NCI-H69 (cell line): ENCODE measurements at places on chromosomes 11 and 22.
A peak's percentile ranks its signal among the peaks of the same experiment; 100 is the strongest.

DNA sequence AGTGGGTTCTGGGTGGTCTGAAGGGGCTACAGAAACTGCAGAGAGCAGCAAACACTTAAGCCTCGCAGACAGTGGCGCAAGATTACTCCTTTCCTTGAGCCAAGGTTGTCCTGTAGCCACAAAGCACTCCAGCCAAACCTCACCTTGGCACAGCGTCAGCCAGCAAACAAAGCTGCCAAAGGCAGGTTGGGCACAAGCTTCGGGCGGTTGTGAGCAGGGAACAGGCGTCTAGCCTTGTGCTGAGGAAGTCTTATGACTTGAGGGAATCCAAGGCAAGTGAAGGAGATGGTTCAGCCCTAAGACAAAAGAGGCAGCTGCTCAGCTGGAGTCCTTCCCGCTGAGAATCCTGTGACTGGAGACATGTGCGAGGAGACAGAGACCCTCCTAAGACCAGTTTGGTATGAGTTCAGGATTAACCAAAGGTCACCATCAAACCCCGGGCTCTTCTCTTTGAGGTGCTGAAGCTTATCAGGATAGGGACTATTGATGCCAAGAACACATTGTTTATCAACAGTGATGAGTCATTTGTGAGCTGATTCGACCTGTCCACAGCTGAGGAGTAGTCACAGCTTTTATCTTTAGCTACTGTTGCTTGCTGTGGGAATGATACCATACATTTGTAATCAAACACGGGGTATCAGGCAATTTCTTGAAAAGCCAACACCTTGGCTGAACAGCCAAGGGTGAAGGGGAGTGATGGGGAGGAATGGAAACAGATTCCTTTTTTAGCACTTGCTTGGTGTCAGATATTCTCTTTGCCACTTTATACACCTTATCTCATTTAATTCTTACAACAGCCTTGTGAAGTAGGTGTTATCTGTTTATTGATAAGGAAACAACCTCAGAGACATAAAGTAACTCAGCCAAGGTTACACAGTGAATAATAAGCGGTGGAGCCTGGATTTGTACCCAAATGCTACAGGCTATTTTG lies 4.6 kb downstream of the ADM start:
- DNase-seq: peak; percentile 56

GRCh38 chr11:78147807-78148206 lies 8.4 kb upstream of the ALG8 start:
- DNase-seq: peak; percentile 89

GRCh38 chr11:43866520-43866919 lies 14.1 kb upstream of the ALKBH3 start:
- no peak for DNase-seq

DNA sequence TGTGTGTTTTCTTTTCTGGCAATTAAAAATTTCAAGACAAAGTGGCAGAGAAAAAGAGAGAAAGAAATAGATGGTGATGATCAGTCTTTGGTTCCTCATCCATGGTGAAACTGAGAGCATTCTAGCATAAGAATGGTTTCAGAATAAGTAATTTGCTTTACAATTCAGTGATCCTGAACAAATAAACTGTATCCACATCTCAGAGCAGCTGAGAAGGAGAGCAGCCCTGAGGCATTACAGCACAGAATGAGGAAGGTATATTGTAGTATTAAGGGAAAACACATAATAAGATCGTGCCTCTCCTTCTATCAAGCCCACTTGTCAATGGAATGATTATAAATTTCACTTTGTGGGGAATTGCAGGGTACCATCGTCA lies 17.4 kb downstream of the LUZP2 start:
- DNase-seq: peak; percentile 55

DNA sequence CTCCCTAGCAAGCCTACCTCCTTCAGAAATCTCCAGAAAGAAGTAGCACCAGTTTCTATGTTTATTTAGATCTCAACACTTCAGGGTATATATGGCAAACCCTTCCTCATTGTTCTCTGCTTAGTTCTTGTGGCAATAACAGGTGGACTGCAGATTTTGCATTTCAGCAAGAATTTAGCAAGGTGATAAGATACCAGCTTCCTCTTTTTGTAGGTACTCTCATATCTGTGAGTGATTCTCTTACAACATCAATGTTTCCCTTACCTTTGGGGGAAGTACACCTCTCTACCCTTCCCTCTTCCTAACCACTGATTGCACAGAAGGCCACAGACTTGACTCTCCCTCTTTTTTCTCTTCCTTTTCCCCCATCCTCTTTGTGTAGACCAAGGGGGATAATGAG lies 230.9 kb upstream of the SESN3 start:
- no peak for DNase-seq

DNA sequence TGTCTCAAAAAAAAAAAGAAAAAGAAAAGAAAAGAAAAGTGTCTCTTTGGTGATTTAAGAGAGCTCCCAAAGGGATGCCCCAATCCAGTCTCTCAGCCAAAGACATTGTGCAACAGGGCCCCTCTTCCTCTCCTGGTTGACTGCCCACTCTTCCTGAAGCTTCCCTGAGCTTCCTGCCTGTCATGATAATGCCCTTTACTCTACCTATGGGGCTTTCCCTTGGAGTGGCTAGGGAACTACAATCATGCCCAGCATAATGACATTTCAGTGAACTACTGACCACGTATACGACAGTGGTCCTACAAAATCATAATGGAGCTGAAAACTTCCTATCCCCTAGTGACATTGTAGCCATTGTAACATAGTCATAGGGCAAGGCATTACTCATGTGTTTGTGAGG lies 118.0 kb downstream of the RASSF10 start:
- DNase-seq: peak; percentile 22

- DNase-seq: no peak
These were observed 195.7 kb downstream of the CTTN start for GRCh38 chr11:70594031-70594430.

DNA sequence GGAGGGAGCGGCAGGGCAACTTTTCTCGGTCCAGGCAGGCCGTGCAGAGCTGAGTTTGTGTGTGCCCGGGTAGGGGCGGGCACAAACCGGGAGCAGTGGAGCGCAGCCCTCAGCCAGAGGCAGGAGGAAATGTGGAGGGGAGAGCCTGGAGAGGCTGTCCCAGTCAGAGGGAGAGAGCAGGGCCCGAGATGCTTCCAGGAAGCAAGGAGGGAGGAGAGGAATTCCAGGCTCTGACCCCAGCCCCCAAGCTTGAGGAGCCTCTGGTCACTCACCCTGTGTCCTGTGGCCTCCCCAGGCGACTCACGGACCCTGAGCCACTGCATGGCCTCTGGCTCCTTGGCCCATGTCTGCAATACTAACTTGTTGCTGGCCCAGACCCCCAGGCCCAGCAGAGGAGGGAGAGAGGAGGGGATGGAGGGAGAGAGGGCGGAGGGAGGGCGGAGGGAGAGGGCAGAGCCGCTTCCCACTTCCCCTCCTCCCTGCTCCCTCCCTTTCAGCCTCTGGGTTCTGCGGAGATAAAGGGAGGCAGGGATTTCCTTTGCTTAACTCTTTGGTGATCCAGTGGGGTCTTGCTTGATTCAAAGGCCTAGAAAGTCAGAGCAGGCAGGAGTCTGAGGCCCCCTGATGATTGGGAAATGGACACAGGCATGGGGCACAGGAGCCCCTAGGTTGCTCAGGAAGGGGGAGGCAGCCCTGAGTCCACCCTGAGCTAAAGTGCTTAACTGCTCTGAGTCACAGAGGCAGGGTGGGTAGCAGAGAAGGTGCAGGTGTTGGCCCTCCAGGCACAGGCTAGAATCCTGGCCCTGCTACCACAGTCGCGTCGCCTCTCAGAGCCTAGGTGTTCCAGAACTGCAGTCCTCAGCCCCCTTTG lies at the start of gene C1QTNF6:
C1QTNF6 (minus strand) TSS at position 357 of the 871 bp plus-strand sequence; CDS start at position 323, 34 bp downstream.
- DNase-seq: no peak

- DNase-seq: no peak
These were observed 11.8 kb upstream of the CAVIN3 start for GRCh38 chr11:6332066-6332465.

- no peak for DNase-seq
These were observed 2.6 kb downstream of the KLHDC7B start for GRCh38 chr22:50548040-50548920.

- DNase-seq: no peak
These were observed 230.1 kb downstream of the MIAT start for GRCh38 chr22:26887456-26887855.

GRCh38 chr22:24321999-24322398 lies 51.4 kb downstream of the SPECC1L start:
- no peak for DNase-seq
